DMS153 (cell line): ENCODE measurements at places on chromosomes 7 and 10.

GRCh38 chr7:28685644-28686417 lies 272.3 kb downstream of the TRIL start:
- peak; percentile 93 for DNase-seq

GRCh38 chr7:105876964-105877601 lies 684 bp upstream of the ATXN7L1 start:
- DNase-seq = no peak

- DNase-seq = no peak
Observed at GRCh38 chr10:22489975-22490374, 144.7 kb downstream of the SPAG6 start.

- no peak for DNase-seq
Observed at GRCh38 chr10:77117501-77117900, 520.1 kb downstream of the KCNMA1 start.

GRCh38 chr7:43034535-43035002 lies 77.9 kb upstream of the HECW1 start:
- no peak for DNase-seq
